Thyroid gland (tissue), 4 donors: ENCODE measurements at places on chromosomes 16 and 17. TPM values are rescaled to one million over a fixed set of nuclear protein-coding genes. Genes with fewer than 3 reads are reported as not detected.

DHX58 gene
- total RNA-seq: 12.9 TPM

- H3K4me3 ChIP-seq: no peak overlapping the region
- H3K36me3 ChIP-seq: no peaks in the 10 kb centered on the region
- no peak for DNase-seq
- no peak overlapping the region for H3K27ac ChIP-seq
- H3K4me1 ChIP-seq: no peaks in the 10 kb centered on the region
Measured at GRCh38 chr16:84029297-84030047, 13.1 kb downstream of the SLC38A8 start.

- no peak for DNase-seq
- no peak overlapping the region for H3K4me3 ChIP-seq
- no peaks in the 10 kb centered on the region for H3K27me3 ChIP-seq
- no peaks in the 10 kb centered on the region for H3K36me3 ChIP-seq
- H3K27ac ChIP-seq: peak overlapping the region; percentile 29
- H3K4me1 ChIP-seq: peaks cover 13% of the 10 kb centered on the region
Measured at GRCh38 chr17:21165922-21166594, 39.3 kb downstream of the DHRS7B start.

DNA sequence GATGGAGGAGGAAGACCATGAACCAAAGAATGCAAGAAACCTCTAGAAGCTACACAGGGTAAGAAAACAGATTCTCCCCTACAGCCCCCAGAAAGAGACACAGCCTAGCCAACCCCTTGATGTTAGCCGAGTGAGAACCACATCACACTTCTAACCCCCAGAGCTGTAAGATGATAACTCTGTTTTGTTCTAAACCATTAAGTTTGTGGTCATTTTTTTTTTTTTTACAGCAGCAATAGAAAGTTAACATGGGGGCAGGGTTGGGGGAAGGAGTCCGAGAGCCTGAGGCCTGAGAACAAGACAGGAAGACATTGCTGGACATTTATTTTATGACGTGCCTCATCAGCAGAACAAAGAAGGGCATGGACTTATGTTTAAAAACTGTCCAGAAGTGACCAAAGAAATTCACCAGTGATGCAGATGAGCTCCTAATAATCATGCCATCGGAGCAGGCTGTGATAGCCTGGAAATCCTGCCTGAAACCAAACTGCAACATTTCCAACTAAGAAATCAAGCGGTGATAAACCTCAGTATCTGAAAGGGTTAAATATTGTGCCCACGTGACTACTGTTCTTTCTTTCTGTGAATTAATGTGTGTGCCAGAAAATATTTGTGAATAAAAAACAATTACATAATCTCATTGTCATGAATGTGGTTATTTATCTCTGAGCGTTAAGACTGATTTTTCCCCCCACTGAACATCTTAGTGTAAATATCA lies 1.1 kb downstream of the ABCA9 start:
- H3K27me3 ChIP-seq: no peaks in the 10 kb centered on the region
- H3K4me1 ChIP-seq: peaks cover 11% of the 10 kb centered on the region
- H3K27ac ChIP-seq: no peak overlapping the region
- no peak for DNase-seq

GRCh38 chr16:89303617-89304016 lies 86.1 kb downstream of the ZNF778 start:
- no peaks in the 10 kb centered on the region for H3K4me1 ChIP-seq
- H3K27me3 ChIP-seq: no peaks in the 10 kb centered on the region
- DNase-seq: no peak
- no peak overlapping the region for H3K27ac ChIP-seq

- no peaks in the 10 kb centered on the region for H3K36me3 ChIP-seq
- DNase-seq: peak; percentile 69
Measured at GRCh38 chr16:75580-76501, 2.2 kb upstream of the MPG start.

NOS2 gene
- total RNA-seq: 1.1 TPM

CHST6 gene
- 0.22 TPM for total RNA-seq

GRCh38 chr17:48843187-48843900 lies 12.5 kb downstream of the CALCOCO2 start:
- H3K4me1 ChIP-seq: peaks cover 34% of the 10 kb centered on the region
- no peak overlapping the region for H3K4me3 ChIP-seq
- H3K27me3 ChIP-seq: no peaks in the 10 kb centered on the region
- no peak for DNase-seq
